ENCODE measurements at places on chromosomes 4 and X.

DNA sequence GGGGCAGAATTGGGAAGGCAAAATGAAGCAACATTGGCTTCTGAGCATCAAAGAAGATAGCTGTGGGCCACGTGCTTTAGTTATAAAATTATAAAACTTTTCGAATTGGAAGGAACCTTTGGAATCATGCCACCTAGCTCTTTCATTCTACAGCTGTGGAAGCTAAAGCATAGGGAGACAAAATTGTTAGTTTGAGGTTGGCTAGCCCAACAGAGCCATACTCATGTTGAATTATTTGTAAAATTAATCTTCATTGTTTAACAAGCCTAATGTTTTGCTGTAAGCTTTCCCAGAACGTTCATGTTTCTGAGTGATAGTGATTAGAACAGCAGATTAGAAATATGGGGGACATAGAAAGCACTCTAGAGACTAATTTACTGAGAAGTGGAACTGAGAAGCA, 35.9 kb downstream of the HHIP start:
- DNase-seq: no peak

DNA sequence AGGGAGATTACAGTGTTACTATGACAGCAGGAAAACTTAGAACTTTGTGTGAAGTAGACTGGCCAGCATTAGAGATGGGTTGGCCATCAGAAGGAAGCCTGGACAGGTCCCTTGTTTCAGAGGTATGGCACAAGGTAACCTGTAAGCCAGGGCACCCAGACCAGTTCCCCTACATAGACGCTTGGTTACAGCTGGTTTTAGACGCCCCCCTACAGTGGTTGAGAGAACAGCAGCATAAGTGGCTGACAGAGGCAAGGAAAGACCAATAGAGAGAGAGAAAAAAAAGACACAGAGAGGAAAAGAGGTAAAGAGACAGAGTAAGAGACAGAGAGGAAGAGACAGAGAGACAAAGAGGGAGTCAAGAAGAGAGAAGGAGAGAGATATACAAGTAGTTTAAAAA, 144.5 kb downstream of the GC start:
- no peak for DNase-seq

DNA sequence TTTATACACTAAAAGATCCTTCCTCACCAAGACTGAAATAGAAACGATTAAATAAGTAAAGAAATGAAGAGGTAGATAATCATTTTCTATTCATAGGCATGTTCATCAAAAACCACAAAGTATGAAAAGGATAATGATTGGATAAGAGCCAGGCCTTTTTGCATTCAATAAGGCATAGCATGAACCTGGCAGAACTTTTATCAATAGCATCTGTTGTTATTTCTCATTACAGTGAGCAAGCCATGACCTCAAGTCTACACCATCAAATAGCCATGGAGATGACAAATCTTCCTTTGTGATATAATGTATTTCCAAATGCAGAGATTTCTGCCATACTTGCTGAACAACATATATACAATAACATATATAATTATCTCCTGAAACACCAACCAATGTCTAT, 206.0 kb upstream of the SLC7A11 start:
- DNase-seq: peak; percentile 7

DNA sequence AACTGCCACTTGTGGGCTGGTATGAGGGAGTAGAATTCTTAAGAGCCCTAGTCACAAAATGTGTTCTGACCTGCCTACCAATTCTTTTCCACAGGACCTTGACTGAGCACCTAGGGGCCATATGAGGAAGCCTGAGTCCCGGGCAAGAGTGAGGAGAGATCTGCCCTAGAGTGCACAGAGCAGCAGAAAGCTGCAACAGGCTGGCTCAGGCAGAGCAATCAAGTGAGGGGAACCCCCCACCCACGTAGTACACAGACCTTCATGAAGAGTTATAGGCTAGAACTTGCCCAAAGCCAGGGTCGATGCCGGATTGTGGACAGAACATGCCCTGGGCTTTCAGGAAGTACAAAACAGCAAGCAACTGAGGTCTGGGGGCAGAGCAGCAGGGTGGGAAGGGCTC, 117.0 kb downstream of the SPOCK3 start:
- DNase-seq: no peak

- no peak for DNase-seq
Measured at GRCh38 chr4:6378493-6379445, 93.6 kb downstream of the PPP2R2C start.

DNA sequence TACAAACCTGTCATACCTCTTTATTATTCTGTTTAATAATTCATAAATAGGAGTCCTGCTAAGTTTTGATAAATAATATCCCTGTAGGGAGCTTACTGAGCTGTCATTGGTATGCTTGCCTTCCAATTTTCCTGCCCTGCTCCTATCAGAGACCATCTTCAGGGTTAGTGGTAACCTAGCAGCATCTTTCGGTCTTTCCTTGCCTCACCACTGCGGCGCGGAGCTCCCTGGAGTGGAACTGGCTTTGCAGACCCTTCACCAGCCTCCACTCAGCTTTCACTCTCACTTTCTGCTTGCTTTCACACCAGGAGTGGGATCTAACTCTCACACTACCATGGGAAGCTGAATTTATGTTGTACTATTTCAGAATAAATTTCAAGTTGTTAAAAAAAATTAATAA, 481.7 kb upstream of the ATOH1 start:
- DNase-seq: no peak

DNA sequence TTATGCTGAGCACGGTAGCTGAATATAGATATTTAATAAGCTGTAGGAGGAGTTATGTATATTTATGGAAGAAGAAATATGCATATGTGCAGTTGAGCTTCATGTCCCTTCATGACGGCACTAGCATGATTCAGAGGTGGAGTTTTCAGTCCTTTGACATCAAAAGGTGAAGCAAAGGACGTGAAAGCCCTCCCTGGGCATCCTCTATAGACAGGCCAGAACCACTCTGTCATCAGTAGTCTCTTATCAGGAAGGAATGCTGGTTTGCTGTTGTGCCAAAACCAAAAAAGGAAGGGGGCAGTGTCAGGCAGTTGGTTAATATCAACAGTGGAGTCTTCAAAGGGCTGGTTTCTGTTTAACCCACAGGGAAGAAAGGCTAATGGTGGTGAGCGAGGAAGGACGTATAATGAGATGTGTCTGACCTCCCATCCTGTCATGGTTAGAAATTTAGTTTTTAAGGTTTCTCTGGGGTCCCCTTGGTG, 23.5 kb upstream of the IL2 start:
- peak; percentile 20 for DNase-seq

DNA sequence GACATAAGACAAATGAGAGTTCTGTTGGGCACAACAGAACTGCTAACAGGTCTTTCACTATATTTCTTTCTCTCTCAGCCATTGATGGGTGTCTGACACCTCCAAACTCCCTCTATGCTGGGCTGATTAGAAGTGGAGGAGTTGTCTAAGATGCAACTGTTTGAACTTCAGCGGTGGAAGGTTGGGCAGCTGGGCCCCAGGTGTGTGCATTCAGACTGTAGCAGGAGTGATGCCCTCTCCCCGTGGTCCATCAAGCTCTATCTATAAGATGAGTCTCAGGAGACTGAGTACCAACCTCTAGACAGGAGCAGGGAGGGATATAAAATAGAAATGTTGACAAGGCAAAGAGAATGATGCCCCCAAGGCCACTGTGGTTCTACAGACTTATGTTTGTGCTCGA, 28.2 kb upstream of the CHRNA9 start:
- no peak for DNase-seq

All from fibroblast of skin of right quadriceps (primary cell).